Hair follicle dermal papilla cell (primary cell): ENCODE measurements at places on chromosomes 4 and X. TPM values are rescaled to one million over a fixed set of nuclear protein-coding genes. Genes with fewer than 3 reads are reported as not detected.

Gene PRDM8
- total RNA-seq, result 27.8 and 32.8 TPM in 2 replicates

Gene HMGN5
- total RNA-seq, result 0.49 and 0.85 TPM in 2 replicates

Gene FAM47A
- total RNA-seq, result not detected in 2 replicates

Gene MAP9
- total RNA-seq, result 8.6 and 8.9 TPM in 2 replicates

Gene SNX25
- 31.3 and 40.9 TPM in 2 replicates for total RNA-seq

Gene HSD17B13
- total RNA-seq, result not detected in 2 replicates

Gene HSFX4
- total RNA-seq, result not detected in 2 replicates

Gene CXCL13
- total RNA-seq, result not detected in 2 replicates

Gene USP17L26
- not detected in 2 replicates for total RNA-seq

Gene ADRA2C
- 0.49 TPM in 2 replicates for total RNA-seq

Gene DDIT4L
- total RNA-seq, result 7.2 and 8.3 TPM in 2 replicates

Gene UGT8
- 0.49 TPM in 2 replicates for total RNA-seq

Gene GASK1B
- total RNA-seq, result 37.8 and 52.7 TPM in 2 replicates

Gene MXRA5
- total RNA-seq, result 101 and 148 TPM in 2 replicates

Gene COX7B2
- total RNA-seq, result not detected in 2 replicates

Gene ADAD1
- not detected in 2 replicates for total RNA-seq

Gene BMPR1B
- total RNA-seq, result 0.32 and 0.73 TPM in 2 replicates

Gene VEGFD
- 0.32 and 0.97 TPM in 2 replicates for total RNA-seq

Gene SMIM31
- not detected in 2 replicates for total RNA-seq

Gene PDE6B
- total RNA-seq, result 0.49 TPM in 1 of 2 replicates, not detected in the other

Gene SLC7A11
- total RNA-seq, result 43.5 and 67.0 TPM in 2 replicates

Gene CACNA1F
- total RNA-seq, result not detected in 2 replicates

Gene ASB12
- total RNA-seq, result 0.16 TPM in 1 of 2 replicates, not detected in the other

Gene UGT2B10
- not detected in 2 replicates for total RNA-seq

Gene NDUFB11
- total RNA-seq, result 36.3 and 40.1 TPM in 2 replicates

Gene CLCN5
- 9.2 and 12.3 TPM in 2 replicates for total RNA-seq

Gene GAGE12F
- total RNA-seq, result not detected in 2 replicates

Gene ENAM
- under 0.01 TPM in 1 of 2 replicates, not detected in the other for total RNA-seq

Gene TIMP1
- 300 and 419 TPM in 2 replicates for total RNA-seq

Gene DCAF4L1
- total RNA-seq, result 0.16 TPM in 1 of 2 replicates, not detected in the other

Gene FHIP1A
- total RNA-seq, result 0.85 and 1.6 TPM in 2 replicates

Gene STS
- total RNA-seq, result 10.7 and 11.5 TPM in 2 replicates

Gene POU3F4
- not detected in 2 replicates for total RNA-seq

Gene CLNK
- not detected in 2 replicates for total RNA-seq

Gene NHSL2
- total RNA-seq, result 23.8 and 25.6 TPM in 2 replicates

Gene FAT4
- 80.1 and 117 TPM in 2 replicates for total RNA-seq

Gene IQSEC2
- total RNA-seq, result 24.0 and 28.2 TPM in 2 replicates

Gene RBMXL3
- not detected in 2 replicates for total RNA-seq

Gene HPGD
- 22.2 and 22.8 TPM in 2 replicates for total RNA-seq
